DMS153 (cell line): ENCODE measurements at places on chromosomes 16 and 17.

GRCh38 chr16:14101415-14101814 is 30.3 kb downstream of the MRTFB start:
- DNase-seq, result no peak

- no peak for DNase-seq
Measured at GRCh38 chr17:14203388-14203787, 33.3 kb downstream of the CDRT15 start.

- no peak for DNase-seq
Measured at GRCh38 chr16:49434733-49435132, 61.1 kb downstream of the C16orf78 start.

DNA sequence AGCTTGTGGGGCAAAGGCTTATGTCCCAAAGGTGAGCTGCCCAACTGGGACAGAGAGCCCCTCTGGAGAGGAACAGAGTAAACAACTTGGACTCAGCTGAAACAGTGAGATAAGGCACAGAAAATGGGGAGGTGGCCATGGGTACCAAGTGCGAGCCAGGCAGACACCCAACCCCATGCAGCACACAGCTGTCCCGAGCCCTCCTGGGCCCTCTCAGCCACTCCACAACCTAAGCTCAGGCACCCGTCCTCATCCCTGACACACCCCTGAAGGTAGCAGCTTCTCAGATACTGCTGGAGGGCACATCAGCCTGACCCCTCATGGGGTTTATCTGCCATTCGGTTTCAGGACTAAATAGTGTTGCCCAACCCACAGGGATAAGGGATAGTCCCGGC is 4.8 kb upstream of the GFOD2 start:
- no peak for DNase-seq

DNA sequence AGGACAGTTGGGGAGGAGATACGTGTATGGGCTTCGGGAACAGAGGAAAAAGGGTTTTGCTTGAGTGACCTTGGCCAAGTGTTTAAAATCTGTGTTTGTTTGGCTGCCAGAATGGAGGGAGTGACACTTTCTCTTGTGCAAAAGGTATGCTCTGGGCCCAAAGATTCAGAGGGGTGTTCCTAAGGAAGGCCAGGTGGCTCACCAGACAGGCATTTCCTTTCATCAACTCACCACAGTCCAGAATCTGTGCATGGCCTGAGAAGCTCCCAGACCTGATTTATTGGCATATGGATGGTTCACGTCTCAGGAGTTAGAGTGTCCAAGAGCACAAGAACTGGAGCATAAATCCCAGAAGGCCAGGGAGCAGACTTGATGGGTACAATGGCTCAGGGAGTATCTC is 53.4 kb upstream of the NLK start:
- no peak for DNase-seq

GRCh38 chr17:77203436-77203835 is 62.7 kb downstream of the SEC14L1 start:
- no peak for DNase-seq

GRCh38 chr17:78130437-78131101 is at the start of gene TMC8:
TSS of gene TMC8 (plus strand) at chr17:78130771. CDS start at chr17:78131589, 818 bp downstream.
- peak; percentile 45 for DNase-seq

DNA sequence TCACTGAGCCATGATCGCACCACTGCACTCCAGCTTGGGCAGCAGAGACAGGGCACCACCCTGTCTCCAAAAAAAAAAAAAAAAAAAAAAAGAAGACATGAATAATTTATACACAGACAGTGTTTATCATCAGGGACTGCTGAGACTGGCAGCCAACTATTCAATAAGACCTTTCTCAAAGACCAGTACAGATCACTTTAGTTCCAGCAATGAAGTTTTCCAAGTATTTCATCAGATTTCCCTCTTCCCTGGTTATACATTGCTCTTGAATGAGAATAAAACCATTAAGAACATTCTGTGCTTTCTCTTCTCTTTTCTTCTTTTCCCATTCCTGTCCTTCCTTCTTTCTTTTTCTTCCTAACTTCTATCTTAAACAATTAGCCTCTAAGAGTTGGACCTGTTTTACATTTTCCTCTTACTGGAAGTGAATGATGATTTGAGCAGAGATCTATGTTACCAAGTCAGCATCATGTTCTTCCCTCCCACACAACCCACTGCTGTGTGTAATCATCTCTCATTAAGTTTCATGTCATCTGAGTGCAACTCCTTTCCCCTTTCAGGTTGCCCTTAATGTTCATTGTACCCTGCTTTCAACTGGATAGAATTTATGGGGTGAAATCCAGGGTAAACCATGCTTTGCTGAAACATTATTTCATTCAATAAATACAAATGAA is 35.9 kb upstream of the SMIM36 start:
- no peak for DNase-seq

GRCh38 chr17:60933739-60934138 is 256.1 kb downstream of the BCAS3 start:
- DNase-seq, result no peak

DNA sequence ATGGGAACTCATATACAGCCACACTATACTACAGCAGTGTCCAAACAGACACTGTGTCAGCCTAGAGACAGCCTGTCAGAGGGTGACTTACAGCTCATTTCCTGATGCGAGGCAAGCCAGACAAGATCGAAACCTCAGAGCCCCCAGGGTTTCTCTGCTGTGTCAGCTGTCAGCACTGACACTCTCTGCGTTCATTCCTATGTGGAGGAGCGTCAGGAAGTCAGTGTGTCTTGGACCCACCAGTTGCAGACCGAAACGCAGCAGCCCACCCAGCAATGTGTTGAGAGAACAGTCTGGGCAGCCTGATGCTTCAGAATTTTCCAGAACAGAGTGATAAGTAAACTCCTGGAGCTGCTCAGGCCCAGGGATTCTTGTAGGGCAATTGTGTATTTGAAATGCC is 20.6 kb upstream of the MAPT start:
- DNase-seq, result no peak

DNA sequence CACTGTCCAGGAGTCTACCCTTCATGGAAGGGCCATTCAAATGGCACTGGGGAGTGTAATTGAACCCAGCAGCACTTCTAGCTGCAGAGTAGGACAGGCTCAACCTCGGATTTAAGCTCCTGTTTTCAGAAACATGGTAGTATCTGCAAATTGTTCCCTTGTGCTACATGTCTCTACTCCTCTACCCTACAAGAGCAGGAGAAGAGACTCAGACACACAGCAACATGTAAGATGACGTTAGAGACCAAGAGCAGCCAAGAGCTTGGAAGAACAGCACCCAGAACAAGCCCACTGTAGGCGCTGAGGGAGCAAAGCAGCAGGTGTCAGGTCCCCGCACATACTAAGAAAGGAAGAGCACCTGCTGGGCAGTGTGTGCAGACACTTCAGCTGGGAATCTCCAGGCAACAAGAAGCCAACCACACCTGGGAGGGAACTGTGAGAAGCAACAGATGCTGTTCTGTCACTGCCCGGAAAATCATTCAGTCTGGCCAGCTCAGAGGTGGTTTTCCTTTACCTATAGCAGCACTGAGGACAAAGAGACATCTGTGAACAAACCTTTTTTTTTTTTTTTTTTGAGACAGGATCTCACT is 35.6 kb upstream of the MNT start:
- DNase-seq, result peak; percentile 69

DNA sequence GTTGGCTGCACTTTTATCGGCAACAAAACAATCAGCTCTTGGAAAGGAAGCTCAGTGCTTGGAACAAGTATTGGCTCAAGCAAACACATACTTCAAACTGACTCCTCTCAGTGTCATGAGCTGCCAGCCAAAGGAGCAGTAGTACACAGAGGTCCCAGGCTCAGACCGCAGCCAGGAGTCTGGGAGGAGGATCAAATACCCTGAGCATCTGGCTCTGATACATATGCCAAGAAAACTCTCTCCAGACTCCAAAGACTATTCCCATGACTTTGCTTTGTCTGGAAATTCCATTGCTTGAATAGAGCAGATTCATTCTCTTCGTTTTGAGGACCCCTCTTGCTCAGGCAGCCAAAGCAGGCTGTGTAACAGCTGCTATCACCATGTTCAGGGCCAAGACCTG is 501.6 kb upstream of the PSMD7 start:
- DNase-seq, result no peak

GRCh38 chr17:2647957-2648356 is 54.5 kb downstream of the PAFAH1B1 start:
- DNase-seq, result no peak

- no peak for DNase-seq
Measured at GRCh38 chr17:74848656-74849399, 10.9 kb downstream of the GRIN2C start.
